Activated CD4-positive, alpha-beta T cell treated with anti-CD3 and anti-CD28 coated beads, Interleukin-2, Interleukin-4, amounts not matched to agents 100 ng/mL and 50 ng/mL, durations not matched to agents 16 hours and 8 hours (primary cell): ENCODE measurements at places on chromosomes 1 and 21.
A peak's percentile ranks its signal among the peaks of the same experiment; 100 is the strongest.

GRCh38 chr1:34162852-34163766 is 1.9 kb downstream of the CSMD2 start:
- peak; percentile 46 for DNase-seq

- DNase-seq = peak; percentile 65
These were observed 6.7 kb downstream of the UROD start for GRCh38 chr1:45018599-45019230.

- no peak for DNase-seq
These were observed 19.5 kb upstream of the TSNAX start for GRCh38 chr1:231508941-231509340.

DNA sequence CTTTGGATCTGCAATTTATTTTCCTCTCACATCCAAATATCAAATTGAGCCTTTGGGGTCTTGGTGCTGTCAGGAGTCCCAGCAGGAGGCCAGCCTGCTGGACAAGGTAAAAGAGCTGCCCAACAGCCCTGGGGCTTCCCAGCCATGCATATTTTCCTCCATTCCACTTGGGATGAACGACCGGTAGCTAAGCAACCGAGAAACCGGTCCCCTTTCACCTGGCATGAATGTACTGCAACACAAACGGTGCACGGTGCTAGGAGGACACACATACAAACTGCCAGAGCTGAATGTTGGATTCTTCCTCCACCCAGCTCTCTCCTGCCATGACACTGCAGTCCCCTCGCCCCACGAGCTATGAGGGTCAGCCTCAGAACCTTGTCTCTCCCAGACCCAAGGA is 42.7 kb downstream of the BCAR3 start:
- DNase-seq = no peak

DNA sequence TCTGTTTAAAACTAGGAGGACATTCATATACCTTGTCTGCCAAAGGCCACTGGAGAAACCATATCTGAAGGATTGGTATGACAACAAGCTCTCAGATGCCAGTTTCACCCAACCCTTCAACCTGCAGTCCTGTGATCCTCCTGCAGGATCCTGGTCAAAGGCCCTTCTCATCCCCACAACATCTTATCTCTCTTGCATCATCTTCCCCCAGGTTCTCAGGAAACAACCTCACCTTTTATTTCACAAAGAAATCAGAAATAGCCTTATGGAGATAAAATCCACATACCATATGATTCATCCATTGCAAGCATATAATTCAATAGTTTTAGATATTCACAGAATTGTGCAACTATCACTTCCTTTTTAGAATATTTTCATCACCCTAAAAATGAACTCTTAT is 104.0 kb upstream of the DSCAM start:
- no peak for DNase-seq

DNA sequence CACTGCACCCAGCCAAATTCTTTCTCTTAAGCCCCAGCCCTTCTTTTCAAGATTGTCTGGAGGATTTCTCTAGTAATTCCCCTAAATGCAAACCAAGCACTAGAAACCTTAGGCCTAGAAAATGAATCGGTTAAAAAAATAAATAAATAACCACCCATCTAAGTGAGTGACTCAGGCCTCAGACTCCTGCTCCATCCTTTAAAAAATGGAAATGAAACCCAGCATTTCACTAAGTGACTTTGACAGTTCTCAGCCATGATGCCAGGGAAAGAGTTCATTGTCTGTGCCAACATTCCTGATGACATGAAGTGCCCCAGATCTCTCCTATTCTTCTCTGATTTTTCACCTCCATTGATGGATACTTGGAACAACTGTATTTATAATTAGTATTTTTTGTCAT is 415.2 kb upstream of the DAB1 start:
- DNase-seq = no peak

GRCh38 chr1:81304187-81304586 is 496.5 kb upstream of the ADGRL2 start:
- DNase-seq = no peak

DNA sequence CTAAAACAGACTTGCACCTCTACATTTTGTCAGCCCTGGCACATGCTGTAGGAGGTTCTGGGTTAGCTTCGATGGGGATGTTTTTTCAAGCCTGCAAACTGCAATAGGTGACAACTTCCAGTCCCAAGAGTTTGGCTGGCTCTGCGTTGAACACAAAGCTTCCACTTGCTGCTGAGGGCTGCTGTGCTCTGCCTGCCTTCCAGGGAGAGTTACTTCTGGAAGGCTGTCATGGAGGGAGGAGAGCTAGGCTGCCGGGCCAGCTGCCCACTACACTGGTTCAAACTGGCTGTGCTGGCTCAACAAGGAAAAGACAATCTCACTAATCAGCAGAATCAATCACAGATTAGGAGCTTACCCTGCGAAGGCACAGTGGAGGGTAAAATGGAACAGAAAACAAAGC is 46.7 kb upstream of the PPP2R5A start:
- no peak for DNase-seq

DNA sequence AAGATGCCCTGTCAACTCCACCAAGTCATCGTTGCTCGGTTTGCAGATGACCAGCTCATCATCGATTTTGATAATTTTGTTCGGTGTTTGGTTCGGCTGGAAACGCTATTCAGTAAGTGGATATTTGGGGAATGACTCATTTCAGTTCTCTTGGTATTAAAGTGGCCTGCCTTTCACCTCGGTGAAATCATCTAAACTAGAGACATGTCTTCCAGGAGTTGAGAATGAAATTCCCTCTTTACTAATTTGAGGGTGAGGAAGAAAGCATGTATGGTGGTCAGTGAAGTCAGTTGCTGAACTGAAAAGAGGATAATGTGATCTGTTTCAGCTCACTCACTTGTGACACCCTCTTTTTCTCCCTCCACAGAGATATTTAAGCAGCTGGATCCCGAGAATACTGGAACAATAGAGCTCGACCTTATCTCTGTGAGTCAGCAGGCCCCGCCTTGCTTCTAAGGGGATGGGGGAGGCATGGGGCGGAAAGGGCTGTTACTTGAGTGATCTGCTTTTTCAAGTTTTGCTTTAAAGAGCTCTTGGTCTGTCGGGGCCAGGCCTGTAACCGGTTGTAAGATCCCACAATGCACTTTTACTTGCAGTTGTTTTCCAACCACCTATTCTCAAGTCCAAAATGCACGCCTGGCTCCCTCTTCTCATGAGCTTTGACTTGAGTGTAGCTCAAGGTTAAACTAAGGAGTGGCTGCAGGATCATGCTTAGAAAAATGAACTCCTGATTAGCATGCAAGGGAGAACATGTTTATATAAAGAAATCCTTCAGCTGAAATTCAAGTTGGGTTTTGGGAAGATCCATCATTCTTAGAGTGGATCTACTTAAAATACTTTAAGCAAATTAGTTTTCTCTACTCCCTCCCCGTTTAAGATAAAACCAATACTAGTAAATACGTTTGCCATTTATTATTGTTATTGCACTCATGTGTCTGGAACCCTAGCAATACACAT is 59.8 kb downstream of the CAPN2 start:
- peak; percentile 51 for DNase-seq

- DNase-seq = peak; percentile 33
These were observed at the start of gene SAMD13 for GRCh38 chr1:84301004-84301784. Gene SAMD13 (plus strand): TSS chr1:84301708. CDS start chr1:84303235, 1,527 bp downstream.

- DNase-seq = peak; percentile 67
These were observed 46.1 kb upstream of the RBM34 start for GRCh38 chr1:235207209-235207565.

- no peak for DNase-seq
These were observed 4.6 kb downstream of the POFUT2 start for GRCh38 chr21:45283035-45283610.

DNA sequence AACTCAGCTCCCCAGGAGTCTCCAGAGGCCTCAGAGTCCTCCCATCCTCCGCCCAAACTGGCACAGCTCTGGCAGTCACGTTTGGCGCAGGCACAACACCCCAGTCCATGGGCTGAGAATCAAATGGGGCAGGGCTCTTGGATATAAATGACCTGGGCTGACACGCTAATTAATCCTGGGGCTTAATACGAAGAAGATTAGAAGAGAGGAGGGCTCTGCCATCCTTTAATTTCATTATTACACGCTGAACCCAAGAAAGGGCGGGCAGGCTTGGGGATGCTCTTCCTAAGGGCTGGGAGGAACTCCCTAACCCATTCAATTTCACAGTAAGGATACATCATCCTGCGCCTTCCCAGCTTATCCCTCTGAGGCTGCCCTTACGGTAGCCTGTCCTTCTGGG is 2.4 kb downstream of the GRIK3 start:
- DNase-seq = no peak

DNA sequence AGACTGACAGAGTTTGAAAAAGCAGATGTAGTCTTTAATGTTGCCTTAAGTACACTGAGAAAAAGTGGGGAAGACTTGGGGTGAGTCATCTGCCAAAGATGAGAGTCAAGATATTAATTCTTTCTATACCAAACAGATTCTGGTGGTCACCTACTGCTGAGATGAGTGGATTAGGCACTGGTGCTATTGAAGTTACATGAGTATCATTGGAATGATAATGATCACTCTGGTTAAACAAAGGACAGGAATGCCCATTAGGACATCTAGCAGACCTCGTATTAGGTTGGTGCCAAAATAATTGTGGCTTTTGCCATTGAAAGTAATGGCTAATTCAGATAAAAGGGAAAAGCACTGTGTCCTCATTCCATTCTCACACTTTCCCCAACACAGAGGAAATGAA is 1588.9 kb downstream of the KCNT2 start:
- no peak for DNase-seq

GRCh38 chr1:117594261-117594990 is 11.4 kb upstream of the TENT5C start:
- DNase-seq = no peak

DNA sequence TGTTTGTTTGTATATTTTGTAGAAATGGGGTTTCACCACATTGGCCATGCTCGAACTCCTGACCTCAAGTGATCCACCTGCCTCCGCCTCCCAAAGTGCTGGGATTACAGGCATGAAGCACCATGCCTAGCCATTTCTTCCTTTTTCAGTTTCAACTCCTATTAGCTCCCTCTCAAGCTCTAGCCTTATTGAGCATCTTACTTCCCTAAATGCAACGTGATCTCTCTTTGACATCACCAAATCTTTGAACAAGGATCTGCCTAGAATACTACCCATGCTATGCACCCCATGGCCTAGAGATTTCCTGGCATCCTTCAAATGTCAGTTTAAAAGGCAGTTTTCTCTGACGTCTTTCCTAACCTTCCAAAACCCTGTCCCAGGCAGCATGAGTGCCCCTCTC is 91.1 kb upstream of the NR5A2 start:
- no peak for DNase-seq

- DNase-seq = no peak
These were observed 51.2 kb downstream of the TENT5C start for GRCh38 chr1:117657031-117657430.

GRCh38 chr1:167663002-167663772 is 33.2 kb downstream of the RCSD1 start:
- no peak for DNase-seq

- DNase-seq = no peak
These were observed 9.6 kb upstream of the SMYD2 start for GRCh38 chr1:214271174-214271858.

DNA sequence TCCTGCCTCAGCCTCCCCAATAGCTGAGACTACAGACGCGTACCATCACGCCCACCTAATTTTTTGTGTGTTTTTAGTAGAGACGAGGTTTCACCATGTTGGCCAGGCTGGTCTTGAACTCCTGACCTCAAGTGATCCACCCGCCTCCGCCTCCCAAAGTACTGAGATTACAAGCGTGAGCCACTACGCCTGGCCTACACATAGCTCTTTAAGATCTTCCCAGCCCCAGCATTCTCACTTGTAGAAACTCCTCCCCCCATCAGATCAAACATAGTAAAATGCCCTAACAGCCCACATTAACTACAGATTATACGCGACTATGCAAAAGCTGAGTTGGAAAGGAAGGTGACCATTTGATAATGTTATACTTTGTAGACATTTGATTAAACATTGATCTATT is 634.8 kb downstream of the MATN1 start:
- DNase-seq = no peak

- DNase-seq = no peak
These were observed 107.5 kb downstream of the MRPS6 start for GRCh38 chr21:34180826-34181359.

DNA sequence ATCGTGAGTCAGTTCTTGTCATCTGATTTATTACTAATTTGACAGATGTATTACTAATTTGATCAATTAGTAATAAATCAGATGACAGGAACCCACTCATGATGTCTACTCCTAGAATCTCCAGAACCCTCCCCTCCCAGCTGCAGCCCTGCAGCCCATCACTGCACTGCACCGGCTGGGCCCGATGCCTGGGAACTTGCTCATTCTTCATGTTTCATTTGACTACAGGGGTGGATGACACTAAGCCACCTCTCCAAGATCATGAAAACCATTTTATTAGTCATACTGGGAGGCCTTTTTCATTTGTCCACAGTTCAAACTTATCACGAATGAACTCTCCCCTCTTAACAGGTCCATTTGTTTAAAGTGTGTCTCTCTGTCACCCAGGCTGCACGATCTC is 41.0 kb downstream of the KCNH1 start:
- DNase-seq = no peak

- no peak for DNase-seq
These were observed 971.0 kb downstream of the AMY1C start for GRCh38 chr1:104720741-104721140.

GRCh38 chr1:119068427-119068826 is 72.0 kb downstream of the WARS2 start:
- DNase-seq = no peak

DNA sequence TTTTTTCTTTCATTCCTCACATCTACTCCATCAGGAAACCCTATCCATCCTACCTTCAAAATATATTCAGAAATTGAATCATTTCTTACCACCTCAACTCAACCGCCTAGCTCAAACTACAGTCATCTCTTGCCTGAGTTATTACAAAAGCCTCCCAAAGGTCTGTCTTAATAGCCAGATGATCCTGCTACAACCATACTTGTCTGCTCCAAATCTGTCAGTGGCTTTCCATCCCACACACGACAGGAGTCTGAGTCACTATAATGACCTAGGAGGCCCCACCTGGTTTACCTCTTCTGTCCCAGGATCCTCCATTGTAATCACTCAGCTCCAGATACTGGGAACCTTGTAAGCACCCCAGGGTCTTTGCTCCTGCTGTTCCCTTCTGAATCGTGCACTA is 37.1 kb upstream of the IL12RB2 start:
- peak; percentile 58 for DNase-seq

DNA sequence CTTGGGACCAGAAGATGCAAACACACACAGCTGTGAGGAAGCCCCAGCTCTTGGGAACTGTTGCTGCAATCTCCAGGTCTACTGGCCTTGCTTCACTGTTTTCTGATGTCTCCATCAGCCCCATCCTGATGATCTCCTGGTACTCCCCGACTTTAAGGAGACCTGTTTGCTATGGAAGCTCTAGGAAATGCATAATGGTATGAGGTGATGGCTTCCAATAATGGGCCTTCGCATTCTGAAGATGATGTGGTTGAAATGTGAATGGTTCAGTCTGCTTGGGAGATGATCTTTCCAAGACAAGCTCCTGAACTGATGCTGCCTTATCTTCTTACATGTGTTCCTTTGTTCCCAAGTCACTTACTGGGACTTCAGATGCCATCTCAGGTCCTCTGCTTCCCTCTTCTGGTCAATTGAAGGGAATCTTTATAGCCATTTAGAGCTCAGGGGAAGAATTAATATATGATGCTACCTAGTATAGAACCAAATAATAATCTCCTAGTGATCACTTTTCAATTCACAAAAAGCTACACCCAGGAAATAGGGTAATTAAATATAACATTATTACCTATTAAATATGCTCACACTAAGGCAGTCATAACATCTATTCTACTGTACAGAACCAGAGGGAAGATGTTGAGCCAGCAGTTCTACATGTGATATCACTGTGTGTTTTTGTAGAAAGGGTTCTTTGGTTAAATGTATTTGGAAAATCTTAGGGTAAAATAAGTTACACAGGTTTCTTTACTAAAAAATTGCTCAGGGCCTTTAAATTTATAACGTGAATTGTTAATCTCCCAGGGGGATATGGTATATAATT is 73.9 kb upstream of the VTCN1 start:
- peak; percentile 6 for DNase-seq
